ENCODE measurements at places on chromosomes 6 and 20. TPM values are rescaled to one million over a fixed set of nuclear protein-coding genes. Genes with fewer than 3 reads are reported as not detected.

The ULBP1 gene
- polyA plus RNA-seq, result 0.10 TPM

The NRSN1 gene
- not detected for polyA plus RNA-seq

The GLO1 gene
- 39.5 TPM for polyA plus RNA-seq

The SMIM29 gene
- 44.1 TPM for polyA plus RNA-seq

The GDAP1L1 gene
- polyA plus RNA-seq, result 0.04 TPM

The FRS3 gene
- 4.5 TPM for polyA plus RNA-seq

The DPM1 gene
- polyA plus RNA-seq, result 120 TPM

The EDN1 gene
- 1.9 TPM for polyA plus RNA-seq

The PPP1R3G gene
- 0.13 TPM for polyA plus RNA-seq

The ULBP2 gene
- polyA plus RNA-seq, result 0.17 TPM

The CBLN4 gene
- polyA plus RNA-seq, result 0.05 TPM

The VSTM2L gene
- 2.8 TPM for polyA plus RNA-seq

The OR12D1 gene
- not detected for polyA plus RNA-seq

The RAMACL gene
- polyA plus RNA-seq, result 0.25 TPM

The PRPH2 gene
- 0.66 TPM for polyA plus RNA-seq

The KIF6 gene
- 0.03 TPM for polyA plus RNA-seq

The TRMT6 gene
- polyA plus RNA-seq, result 25.6 TPM

The ATAT1 gene
- polyA plus RNA-seq, result 1.9 TPM

The GINS1 gene
- polyA plus RNA-seq, result 0.07 TPM

The TMEM242 gene
- polyA plus RNA-seq, result 7.8 TPM

The C6orf52 gene
- 0.38 TPM for polyA plus RNA-seq

The ZNF165 gene
- 0.35 TPM for polyA plus RNA-seq

The SRPK1 gene
- 12.2 TPM for polyA plus RNA-seq

The ZNF292 gene
- polyA plus RNA-seq, result 1.9 TPM

The RWDD1 gene
- 153 TPM for polyA plus RNA-seq

The STMND1 gene
- polyA plus RNA-seq, result not detected

The ADGRF5 gene
- 14.3 TPM for polyA plus RNA-seq

The MYBL2 gene
- polyA plus RNA-seq, result 0.10 TPM

The HLA-DMB gene
- 2.9 TPM for polyA plus RNA-seq

The HDGFL1 gene
- polyA plus RNA-seq, result not detected

The PKIB gene
- polyA plus RNA-seq, result 0.44 TPM

The SPATS1 gene
- polyA plus RNA-seq, result not detected

Measured in psoas muscle (tissue), 8 donors.